ENCODE measurements at places on chromosomes 7 and 10.

GRCh38 chr7:42869131-42870020, 42.5 kb downstream of the C7orf25 start:
- DNase-seq = no peak

DNA sequence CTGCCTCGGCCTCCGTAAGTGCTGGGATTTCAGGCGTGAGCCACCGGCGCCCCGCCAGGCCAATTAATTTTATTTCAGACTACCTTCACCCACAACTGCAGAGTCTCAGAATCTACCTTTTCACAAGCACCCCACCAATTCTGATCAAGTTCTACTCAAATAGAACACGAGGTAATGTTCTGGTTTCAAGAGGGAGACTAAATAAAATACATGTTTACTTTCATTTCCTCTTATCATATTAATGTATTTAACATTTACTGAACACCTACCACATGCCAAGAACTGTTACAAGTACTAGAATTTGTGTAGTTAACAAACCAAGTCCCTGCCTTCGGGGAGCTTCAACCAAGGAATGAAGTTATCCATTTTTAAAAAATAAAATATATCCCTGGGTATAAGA, 25.5 kb upstream of the RGS10 start:
- no peak for DNase-seq

- peak; percentile 13 for DNase-seq
Observed at GRCh38 chr7:39413636-39414223, 152.5 kb upstream of the YAE1 start.

DNA sequence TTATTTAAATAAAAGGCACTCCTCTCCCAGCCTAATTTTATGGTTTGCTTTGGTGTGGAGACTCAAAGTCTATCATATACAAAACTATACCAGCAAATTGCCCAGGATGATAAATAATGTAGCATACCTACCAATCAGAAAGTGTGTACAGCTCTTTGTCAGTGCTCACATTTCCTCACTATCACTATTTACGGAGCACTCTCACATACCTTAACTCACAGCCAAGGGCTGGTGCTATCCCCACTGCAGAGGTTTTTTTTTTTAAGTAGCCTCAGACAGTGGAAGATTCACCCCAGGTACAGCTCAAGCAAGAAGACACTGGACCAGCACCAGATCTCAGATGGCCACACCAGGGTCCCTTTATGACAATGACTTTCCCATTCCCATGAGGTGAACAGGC, 2.5 kb downstream of the PDLIM1 start:
- no peak for DNase-seq

GRCh38 chr10:100501423-100501822, 18.2 kb downstream of the SEC31B start:
- DNase-seq = peak; percentile 54

DNA sequence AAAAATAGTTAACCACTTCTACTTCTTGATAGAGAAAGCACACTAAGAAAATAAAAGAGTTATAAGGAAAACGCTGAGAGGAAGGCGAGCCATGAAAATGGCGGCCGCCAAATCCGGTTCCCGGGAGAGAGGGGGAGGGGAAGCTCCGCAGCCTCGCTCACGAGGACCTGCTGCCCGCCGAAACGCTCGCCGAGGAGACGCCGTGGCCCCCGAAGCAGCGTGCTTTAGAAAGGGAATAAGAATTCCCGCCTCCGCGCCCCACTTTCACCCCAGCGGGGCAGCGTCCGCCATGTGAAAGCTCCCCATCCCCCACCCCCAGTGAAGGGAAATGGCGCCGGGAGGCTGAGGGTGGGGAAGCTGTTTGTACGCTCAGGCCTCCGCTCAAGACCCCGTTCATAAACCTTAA, 505 bp downstream of the HNRNPA2B1 start:
- no peak for DNase-seq

GRCh38 chr7:90655566-90655965, 59.4 kb downstream of the CDK14 start:
- peak; percentile 94 for DNase-seq

DNA sequence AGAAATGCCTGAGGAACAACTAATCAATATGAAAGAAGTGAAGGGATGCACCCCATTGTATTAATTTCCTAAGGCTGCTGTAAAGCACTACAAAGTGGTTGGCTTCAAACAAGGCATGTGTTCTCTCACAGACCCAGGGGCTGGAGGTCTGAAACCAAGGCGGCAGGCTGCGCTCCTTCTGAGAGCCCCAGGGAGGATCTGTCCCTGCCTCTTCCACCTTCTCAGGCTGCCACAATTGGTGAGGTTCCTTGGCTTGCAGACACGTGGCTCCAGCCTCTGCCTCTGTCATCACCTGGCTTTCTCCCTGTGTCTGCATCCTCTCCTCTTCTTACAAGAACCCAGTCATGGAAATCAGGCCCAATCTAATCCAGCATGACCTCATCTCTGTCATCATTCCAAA, 110.1 kb downstream of the TNS3 start:
- DNase-seq = no peak

GRCh38 chr10:49628599-49628998, 14.8 kb downstream of the CHAT start:
- no peak for DNase-seq

DNA sequence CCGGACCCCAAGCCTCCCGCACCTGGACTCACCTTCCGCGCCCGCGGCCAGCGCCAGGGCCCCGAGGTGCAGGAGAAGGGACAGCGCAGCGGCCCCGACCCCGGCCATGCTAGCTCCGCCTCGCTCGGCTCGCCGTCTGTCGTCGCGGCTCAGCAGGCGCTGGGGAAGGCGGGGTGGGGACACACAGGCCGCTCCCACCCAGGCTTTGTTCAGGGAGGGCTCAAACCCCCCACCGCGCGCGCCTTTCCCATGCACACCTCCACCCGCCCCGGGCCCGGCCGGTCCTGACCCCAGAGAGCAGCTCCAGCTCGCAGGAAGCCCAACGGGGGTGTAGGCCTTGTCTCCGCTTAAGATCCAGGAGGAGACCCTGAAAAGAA, at the start of gene KCP:
Gene KCP, minus strand, starts transcription at position 141 of the 377 bp plus-strand sequence. Its CDS starts 33 bp downstream, at position 108.
- no peak for DNase-seq

GRCh38 chr10:128914681-128915080, 552.4 kb upstream of the MGMT start:
- DNase-seq = no peak

DNA sequence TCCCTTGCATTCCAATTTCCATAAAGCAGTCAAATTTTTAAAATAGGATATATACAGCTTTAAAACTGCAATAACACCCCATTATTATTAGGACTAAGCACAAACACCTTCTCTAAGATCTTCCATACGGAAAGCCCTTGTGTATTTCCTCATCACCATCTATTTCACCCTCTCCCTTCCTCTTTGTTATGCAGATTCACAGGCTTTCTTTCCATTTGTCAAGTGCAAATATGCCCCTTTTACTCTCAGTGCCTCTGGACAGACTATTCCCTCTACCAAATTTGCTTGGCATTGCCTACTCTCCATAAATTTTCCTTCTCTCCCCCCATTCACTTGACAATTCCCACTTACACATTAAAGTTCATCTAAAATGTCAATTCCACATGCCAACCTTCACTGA, 61.7 kb downstream of the SNX13 start:
- DNase-seq = no peak

GRCh38 chr7:50331564-50332208, 27.2 kb downstream of the IKZF1 start:
- no peak for DNase-seq

GRCh38 chr7:46032942-46033341, 111.9 kb upstream of the IGFBP3 start:
- peak; percentile 39 for DNase-seq

DNA sequence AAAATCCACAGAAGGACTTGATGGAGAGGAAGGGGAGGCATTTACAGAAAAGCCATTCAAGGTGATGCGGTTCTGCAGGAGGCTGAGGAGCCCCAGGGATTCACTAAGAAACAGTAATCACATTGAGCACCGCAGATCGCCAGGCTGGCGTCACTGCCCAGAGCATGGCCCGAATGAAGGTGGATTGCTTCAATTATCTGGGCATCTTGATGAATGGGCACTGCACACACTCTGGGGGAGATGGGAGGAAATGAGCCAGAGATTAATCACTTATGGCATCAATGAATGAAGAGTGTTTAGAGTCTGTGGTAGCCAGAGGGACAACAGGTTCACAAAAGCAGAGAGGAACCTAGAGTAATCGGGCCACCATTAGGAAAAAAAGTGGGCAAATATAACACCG, 292.1 kb downstream of the ZEB1 start:
- DNase-seq = no peak

- peak; percentile 42 for DNase-seq
Observed at GRCh38 chr10:69831231-69831855, 29.6 kb downstream of the COL13A1 start.

- DNase-seq = no peak
Observed at GRCh38 chr7:45073786-45074527, 14.8 kb downstream of the NACAD start.

Data from IMR-90 (cell line).